Stimulated activated CD4-positive, alpha-beta T cell treated with anti-CD3 and anti-CD28 coated beads, Interleukin-4, amount 100 ng/mL, for 48 hours (primary cell): ENCODE measurements at places on chromosomes 2 and 18.
A peak's percentile ranks its signal among the peaks of the same experiment; 100 is the strongest.

- DNase-seq = no peak
Measured at GRCh38 chr2:231053846-231054245, 2.8 kb upstream of the PSMD1 start.

DNA sequence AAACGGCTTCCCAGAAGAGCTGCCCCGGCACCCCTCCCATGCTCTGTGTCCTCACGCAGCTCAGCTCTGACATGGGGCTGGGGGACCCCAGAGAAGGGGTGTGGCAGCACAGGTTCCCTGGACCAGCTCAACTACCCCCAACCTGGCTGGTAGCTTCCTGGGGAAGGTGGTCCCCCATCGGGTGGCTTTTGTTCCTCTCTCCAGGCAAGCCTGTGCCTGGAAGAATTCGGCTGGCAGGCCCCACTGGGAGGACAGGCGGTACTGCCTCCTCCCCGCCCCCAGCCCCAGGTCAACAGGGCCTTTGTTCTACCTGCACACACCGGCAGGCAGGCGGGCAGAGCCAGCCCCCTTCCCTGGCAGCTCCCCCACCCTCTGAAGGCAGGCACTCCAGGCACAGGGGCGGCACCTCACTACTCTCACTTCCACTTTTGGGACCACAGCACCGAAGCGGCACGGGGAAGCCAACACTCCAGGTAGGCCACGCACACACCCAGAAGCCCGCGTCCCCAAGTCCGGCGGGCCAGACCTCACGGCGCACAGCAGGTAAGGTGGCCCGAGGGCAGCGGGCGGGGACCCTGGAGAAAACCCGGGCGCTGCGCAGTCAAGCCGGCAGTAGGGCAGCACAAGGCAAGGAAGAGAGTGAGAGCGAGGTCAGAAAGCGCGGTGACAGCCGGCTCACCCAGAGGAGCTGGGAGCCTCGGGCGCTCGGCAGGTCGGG is 1.3 kb downstream of the HS6ST1 start:
- DNase-seq = no peak

- no peak for DNase-seq
Measured at GRCh38 chr2:112000399-112001135, 54.5 kb upstream of the TMEM87B start.

DNA sequence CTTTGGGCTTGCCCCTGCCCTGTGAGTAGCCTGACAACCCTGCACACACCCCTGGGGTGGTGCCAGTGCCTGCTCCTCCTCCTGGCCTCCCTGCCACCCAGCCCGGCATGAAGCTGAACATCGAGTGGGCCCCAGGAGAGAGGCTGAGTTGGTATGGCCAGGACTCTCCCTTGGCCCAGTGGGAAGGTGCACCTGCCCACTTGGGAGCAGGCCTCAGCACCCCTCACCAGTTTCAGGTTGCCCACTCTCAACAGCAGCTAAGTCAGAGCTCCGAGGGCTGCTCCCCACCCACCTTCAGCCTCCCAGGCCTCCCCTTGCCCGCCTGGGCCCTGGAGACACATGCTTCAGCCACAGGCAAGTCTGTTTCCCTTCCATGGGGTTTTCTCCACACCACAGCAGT is 203.1 kb downstream of the KLHL29 start:
- DNase-seq = no peak

DNA sequence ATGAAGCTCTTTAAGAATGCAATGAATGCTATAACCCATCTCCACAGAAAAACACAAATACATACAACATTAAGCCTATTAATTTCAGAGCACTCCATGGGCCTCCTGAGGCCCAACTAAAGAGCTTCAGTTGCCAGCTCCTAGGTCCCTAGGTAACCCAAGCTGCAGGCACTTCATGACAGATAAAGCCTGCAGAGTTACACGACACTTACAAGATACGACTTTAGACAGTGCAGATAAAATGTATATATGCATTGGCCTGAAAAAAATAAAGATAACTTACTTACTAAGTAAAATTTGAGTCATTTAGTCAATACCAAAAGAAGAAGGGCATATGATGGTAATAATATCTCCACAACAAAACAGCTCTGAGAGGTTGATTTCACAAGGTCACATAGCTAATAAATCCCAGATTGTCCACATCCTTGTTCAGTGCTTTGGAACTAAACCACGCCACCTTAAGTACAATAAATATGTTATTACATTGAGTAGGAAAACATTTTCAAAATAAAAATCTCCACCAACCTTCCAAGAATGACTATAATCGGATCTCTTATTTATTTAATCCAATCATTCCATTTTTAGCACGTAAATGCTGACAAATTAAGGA is 3.4 kb downstream of the MAP4K3 start:
- no peak for DNase-seq

DNA sequence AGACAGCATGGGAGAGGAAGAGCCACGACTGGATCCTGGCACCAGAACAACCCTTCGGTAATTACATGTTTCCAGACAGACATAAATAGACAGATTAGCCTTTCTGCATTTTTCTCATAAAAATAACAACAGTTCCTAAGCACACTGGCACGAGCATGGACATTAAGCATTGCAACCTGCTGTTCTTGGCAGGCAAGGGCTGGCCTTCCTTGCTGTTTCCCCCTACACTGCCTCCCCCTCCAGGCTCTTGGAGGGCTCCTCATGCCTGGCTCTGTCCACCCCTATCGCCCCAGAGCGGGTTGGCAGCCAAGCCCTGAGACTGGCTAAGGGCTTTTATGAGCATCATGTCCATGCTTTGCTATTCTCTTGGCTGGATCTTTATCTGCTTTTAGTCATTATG is 89.6 kb downstream of the TTC32 start:
- no peak for DNase-seq

- DNase-seq = no peak
Measured at GRCh38 chr18:36454245-36454644, 156.7 kb downstream of the FHOD3 start.

- DNase-seq = no peak
Measured at GRCh38 chr2:230827774-230828271, 36.9 kb upstream of the ITM2C start.

- DNase-seq = no peak
Measured at GRCh38 chr2:54267577-54267976, 11.5 kb upstream of the TSPYL6 start.

DNA sequence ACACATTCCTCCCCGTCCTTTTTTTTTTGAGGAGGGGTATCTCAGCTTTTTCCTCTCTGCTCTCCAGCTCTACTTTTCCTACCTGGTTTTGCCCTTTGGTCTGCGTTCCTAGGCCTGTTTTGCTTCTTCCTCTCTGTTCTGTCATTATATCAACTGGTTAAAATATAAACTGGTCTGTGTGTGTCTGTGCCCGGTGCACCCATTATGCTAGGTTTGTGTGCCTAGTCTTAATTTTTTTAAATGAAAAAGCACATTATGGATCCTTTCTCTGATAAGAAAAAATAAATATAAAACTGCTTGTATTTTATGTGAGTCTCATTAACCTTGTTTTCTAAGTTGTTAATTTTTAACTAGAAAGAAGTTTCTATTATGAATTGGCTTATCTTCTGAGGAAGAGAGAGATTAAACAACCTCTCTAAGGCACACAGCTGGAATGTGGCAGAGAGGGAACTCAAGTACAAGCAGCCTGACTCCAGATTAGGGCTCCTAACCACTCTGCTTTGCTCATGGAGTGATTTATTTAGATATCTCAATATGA is 17.4 kb downstream of the SLC38A11 start:
- DNase-seq = no peak

DNA sequence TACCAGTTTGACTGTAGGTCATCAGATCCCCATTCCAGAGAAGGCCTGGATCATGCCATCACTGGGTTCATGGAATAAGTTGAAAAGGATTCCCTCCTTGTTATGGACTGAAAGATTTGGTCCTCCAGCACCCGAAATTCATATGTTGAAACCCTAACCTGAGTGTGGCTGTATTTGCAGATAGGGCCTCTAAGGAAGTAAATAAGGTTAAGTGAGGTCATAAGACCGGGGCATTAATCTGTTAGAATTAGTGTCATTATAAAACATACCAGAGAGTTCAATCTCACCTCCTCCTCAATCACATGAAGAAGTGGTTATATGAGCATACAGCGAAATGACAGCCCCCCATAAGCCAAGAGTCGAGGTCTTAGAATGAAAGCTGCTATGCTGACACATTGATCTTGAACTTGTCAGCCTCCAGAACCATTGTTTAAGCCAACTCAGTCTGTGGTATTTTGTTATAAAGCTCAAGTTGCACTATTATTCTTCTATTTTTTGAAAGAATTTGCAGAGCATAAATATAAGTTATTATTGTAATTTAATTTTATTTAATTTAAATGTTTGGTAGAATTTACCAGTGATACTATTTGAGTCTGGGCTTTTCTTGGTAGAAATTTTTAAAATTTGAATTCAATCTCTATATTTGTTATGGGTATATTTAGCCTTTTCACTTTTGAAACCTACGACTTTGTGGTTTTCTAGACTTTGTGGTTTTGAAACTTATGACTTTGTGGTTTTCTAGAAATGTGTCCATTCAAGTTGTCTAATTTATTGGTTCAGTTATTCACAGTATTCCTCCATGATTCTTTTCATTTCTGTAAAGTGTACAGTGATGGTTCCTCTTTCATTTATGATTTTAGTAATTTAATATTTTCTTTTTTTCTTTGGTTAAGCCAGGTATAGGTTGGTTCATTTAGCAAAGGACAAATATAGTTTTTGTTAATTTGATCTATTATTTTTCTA is 1206.7 kb upstream of the CDH2 start:
- no peak for DNase-seq

- DNase-seq = no peak
Measured at GRCh38 chr2:18987592-18988073, 370.8 kb downstream of the OSR1 start.

GRCh38 chr18:74185860-74186259 is 37.5 kb downstream of the TIMM21 start:
- DNase-seq = no peak

- DNase-seq = peak; percentile 52
Measured at GRCh38 chr2:196750977-196751631, 48.4 kb downstream of the GTF3C3 start.

DNA sequence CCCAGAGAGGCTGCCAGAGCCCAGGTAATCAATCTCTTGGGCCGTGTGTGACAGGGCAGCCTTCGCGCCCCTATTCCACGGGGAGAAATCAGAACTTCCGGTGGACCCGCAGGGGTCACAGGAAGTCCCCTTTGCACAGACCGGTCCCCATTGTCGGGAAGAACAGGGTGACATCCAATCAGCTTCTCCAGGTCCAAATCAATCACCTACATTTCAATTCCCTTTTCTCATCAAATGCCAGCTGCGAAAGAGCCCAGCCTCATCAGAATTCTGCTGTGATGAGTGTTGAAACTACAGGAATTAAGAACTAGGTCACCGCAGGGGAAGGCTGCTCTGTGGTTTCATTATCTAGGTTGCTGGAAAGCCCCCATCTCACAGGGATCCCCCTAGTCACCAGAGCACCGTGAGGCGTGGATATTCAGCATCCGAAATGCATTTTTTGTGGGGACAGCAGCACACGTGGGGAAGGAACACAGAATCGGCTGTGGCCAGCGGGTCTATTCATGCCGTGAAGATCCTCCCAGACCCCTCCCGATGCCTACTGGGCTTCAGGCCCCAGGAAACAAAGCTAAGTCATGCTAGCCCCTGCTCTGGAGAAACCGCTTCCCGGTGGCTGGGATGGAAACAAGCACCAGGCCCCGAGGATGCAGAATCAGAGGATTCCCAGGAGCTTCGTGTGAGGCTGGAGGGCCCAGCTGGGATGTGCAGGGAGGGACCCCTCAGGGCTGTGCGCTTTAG is 193.7 kb upstream of the ID2 start:
- DNase-seq = peak; percentile 38

GRCh38 chr2:64658269-64658668 is 4.6 kb upstream of the SERTAD2 start:
- no peak for DNase-seq

DNA sequence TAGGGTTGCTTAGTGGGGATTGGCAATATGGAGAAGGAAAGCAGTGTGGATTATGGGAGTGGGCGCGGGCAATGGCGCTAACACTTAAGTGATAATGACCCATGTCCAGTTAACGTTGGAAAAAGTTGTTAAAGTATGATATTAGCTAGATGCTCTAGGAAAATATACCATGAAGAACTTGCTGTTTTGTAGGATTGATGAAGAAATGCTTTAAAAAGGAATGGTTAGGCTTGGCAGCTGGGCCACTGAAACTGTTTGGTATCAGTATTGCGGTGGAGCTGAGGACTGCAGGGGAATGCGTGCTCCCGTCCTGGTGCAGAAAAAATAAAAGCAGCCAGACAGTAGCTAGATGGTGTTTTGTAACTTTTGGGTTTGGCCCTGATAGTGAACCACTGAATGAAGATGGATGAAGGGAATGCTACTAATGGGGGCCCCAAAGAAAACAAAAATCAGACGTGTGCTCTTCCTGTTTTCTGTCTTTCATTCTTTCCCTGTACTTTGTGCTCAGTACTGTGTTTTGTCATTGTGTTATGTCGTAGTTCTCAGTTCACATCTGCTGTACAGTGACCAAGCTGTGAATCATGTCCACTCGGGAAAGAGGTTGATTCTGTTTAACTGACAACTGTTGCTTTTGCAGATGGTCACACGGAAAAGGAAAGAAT is 999 bp downstream of the INSIG2 start:
- no peak for DNase-seq

DNA sequence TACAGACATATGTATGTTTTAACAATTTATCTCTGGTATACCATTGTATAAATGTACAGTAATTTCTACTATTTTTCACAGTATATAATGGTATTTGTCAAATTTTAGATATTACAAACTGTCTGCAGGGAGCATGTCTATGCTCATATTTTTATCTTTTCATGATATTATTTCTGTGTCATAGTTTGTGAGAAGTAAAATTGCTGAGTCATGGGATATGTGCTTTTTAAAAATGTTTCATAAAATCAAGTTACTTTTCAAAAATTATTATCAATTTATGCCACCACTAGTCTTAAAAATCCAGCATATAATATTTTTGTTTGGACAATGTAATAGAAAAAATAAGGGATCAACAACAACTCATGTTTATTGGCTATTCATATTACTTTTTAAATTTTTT is 9.1 kb upstream of the ZNF804A start:
- no peak for DNase-seq

DNA sequence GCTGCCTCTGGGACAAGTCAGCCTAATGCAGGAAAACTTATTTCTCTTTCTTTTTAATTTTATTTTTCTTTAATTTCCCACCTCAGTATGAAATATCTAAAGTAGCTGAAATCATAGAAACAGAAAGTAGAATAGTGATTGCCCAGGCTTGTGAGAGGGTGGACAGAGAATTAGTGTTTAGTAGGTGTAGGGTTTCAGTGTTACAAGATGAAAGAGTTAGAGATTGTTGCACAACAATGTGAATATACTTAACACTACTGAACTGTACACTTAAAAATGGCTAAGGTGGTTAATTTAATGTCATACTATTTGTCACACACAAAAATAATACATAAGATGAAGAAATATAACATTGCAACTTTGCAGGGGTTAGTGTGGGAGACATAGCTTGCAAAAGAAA is 80.8 kb downstream of the NAT8 start:
- DNase-seq = no peak

DNA sequence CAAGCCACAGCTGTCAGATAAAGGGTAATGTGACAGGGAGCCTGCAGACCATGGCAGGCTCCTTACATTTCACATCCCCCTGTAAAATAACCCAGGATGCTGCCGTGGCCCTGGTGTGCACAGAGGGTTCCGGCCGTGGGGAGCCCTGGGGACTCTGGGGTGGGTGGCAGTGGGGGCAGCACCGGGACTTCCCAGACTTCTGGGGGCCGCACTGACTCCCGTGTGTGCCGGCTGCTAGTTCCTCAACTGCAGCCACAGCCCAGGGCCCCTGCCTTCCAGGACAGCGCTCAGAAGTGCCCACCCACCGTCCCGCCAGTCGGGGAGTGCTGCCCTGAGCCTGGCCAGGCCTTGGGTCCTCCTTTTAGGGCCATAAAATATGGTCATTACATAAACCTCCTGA is 56.5 kb downstream of the CIB4 start:
- no peak for DNase-seq
